Calu3 (cell line): ENCODE measurements at places on chromosomes 11 and 22. TPM values are rescaled to one million over a fixed set of nuclear protein-coding genes. Genes with fewer than 3 reads are reported as not detected.

CD82 gene
- 26.4 and 32.6 TPM in 2 replicates for total RNA-seq

TEX12 gene
- not detected in 2 replicates for total RNA-seq

ZNF202 gene
- total RNA-seq = 10.3 TPM in 2 replicates

GRCh38 chr11:7534042-7534378 is 20.2 kb downstream of the PPFIBP2 start:
- H3K4me3 ChIP-seq = no peak overlapping the region
- H3K27me3 ChIP-seq = peaks cover 59% of the 10 kb centered on the region
- H3K36me3 ChIP-seq = no peaks in the 10 kb centered on the region
- peaks cover 11% of the 10 kb centered on the region for H3K4me1 ChIP-seq

DNA sequence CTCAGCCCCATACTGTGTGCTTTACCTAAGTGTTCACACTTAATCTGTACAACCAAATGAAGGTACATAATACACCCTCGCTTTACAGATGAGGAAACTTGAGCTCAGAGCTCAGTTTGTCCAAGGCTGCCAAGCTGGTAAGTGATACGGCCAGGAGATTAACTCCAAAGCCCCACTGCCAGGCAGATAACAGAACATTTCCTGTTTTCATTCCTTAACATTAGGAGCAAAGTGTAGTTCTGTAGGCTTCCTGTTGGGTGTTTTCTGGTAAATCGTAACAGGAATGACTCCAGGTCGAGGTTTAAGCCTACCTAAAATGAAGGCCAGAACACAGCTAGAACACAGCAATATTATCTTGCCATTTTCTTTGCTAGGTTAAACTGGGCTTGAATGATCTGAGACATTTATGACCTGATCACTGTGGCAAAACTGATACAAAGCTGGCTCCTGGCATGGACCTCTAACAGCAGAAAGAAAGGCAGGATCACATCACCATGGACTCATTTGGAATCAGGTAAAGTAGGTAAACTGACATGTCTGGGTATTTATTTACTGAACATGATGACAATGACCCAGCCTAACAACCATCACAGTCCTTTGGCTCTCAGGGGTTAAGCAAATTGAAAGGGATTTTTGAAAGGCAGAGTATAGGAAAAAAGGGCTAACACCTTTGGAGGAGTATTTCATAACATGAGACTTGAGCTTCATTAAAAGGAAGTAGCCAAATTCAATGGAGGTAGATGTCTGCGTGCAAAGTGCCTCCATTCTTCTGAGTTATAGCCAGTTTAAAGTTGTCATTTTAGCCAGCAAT is 3.9 kb upstream of the NUP50 start:
- peak; percentile 48 for DNase-seq
- no peaks in the 10 kb centered on the region for H3K27me3 ChIP-seq
- peaks cover 72% of the 10 kb centered on the region for H3K4me1 ChIP-seq
- H3K36me3 ChIP-seq = peaks cover 74% of the 10 kb centered on the region

DNA sequence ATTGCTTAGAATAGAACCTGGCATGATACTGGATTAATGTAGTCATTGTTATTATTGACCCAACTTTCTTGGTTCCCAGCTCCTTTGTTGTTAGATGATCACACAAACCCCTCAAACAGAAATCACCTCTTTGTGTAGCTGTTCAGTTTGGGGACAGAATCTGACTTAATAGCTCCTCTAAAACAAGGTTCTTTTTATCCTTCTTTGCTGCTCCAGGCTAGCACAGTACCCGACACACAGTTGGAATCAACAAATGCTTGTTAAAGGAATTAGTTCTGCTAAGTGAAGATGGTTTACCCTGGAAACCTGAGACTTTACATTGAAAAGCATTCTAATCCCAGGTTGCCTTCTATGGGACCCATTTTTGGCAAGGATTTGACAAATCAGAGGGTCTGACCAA is 43.9 kb downstream of the GAB2 start:
- H3K27me3 ChIP-seq = no peaks in the 10 kb centered on the region
- no peak overlapping the region for H3K27ac ChIP-seq
- no peak for DNase-seq
- no peaks in the 10 kb centered on the region for H3K4me1 ChIP-seq

- H3K27ac ChIP-seq = no peak overlapping the region
- H3K4me3 ChIP-seq = no peak overlapping the region
- H3K36me3 ChIP-seq = no peaks in the 10 kb centered on the region
These were observed 202.1 kb upstream of the B3GAT1 start for GRCh38 chr11:134614141-134614540.

DNA sequence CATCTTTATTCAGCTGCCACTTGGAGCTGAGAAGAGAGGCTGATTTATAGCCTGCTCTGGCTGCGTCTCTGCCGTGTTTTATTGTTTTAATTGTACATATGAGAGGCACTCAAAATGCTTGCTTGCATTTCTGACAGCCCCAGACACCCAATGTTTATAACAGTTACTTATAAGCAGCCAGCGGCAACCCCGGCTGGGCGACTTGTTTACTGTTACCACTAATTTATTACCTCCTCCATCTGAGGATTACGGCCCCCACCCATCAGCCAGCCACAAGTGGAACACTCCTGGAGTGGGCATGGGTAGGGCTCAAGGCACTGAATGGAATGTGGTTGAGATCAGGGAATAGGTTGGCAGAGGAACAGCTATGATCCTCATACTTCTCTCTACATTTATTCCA is 61.2 kb downstream of the CLPB start:
- no peaks in the 10 kb centered on the region for H3K4me1 ChIP-seq

DNA sequence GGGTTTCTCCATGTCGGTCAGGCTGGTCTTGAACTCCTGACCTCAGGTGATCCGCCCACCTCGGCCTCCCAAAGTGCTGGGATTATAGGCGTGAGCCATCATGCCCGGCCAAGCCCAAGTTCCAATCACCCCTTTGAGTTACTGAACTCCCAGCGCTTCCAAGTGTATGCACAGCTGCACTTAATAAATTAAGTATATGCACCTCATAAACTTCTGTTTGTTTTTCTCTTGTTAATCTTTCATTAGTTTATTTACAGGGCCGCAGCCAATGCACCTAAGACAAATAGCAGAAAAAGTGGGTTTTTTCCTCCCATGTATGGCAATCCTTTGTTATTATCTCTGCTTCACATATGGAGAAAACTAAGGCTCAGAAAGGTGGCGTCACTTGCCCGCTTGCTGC is 21.3 kb downstream of the SYN3 start:
- no peaks in the 10 kb centered on the region for H3K36me3 ChIP-seq
- DNase-seq = no peak
- no peaks in the 10 kb centered on the region for H3K4me1 ChIP-seq
- H3K4me3 ChIP-seq = no peak overlapping the region
- H3K27ac ChIP-seq = no peak overlapping the region
